ENCODE measurements at places on chromosomes 4 and X.

GRCh38 chr4:76689145-76689817 is 208.7 kb downstream of the SOWAHB start:
- peak; percentile 82 for DNase-seq

GRCh38 chr4:172009446-172010230 is 196.4 kb downstream of the GALNTL6 start:
- no peak for DNase-seq

DNA sequence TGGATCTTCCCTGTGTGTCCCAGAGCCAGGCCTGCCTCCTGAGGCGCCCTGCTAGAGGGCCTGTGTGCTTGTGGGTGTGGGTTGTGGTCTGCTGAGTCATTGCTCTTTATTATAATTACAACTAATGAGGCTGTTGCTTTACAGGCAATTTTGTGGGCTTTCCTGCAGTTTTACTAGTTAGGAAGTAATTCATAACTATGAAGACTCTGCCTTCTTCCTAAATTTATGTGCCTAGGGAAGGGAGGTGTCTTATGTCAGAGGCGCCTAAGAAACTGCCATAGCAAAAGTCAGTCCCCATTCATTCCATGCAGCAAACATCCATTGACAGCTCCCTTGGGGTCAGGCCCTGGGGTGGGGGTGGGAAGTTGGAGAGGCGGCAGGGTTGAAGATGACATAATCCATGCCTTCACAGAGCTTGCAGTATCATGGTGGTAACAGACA is 359.2 kb downstream of the IDS start:
- DNase-seq: no peak

DNA sequence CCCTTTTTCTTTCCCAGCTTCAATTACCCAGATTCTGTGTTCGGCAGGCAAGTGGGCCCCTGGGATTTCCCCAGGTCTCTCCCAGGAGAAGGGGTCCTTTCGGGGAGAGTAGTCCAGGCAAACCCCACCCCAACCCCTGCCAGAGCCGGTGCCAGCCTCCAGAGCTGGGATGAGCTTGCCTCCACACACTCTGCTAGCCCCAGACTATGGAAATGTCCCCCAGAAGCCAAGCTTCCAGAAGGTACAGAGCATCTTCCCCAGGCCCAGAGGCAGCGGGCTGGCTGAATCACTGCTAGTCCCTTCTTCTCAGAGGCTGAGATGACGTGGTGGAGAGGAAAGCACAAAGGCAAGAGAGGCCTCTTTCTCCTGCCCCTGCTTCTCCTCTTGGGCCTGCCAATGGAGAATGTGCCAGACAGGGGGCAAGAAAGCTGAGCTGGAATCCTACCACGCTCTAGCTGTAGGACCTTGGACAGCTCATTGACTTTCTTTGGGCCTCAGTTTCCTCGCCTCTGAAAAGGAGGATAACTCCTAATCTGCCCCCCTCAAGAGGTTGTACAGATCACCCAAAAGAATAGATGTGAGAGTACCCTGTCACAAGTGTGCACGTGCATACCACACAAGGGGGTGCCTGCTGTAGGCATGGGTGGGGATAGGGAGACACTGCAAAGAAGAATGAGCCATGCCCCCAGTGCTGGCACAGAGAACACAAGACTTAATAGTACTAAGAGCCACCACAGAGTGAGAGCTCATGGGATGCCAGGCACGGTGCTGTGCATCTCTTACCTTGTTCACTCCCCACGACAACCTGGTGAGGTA is 2.1 kb downstream of the SASH3 start:
- DNase-seq: no peak

- DNase-seq: peak; percentile 67
These were observed 108.7 kb upstream of the ATP6AP2 start for GRCh38 chrX:40471965-40472648.

GRCh38 chrX:115413246-115413878 is 123.8 kb downstream of the LUZP4 start:
- DNase-seq: no peak

- no peak for DNase-seq
These were observed 7.3 kb downstream of the FGFBP2 start for GRCh38 chr4:15955670-15956069.

DNA sequence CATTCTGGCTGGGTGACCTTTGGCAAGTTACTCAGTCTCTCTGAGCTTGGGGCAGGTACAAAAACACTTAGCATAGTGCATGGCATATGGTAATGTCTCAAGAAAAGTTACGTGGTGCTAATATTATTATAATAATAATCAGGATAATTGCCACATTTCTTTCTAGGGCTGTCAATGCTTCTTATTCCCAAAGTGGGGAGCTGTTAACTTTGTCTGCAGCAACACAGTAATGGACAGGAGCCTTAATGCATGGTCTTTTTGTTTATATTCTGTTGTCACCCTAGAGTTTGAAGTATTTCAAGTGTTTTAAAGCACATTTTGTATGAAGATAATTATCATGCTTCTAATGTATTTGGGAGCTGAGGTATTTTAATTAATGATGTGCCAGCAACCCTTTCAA is 121.8 kb downstream of the FHIP1A start:
- no peak for DNase-seq

- no peak for DNase-seq
These were observed 88.2 kb downstream of the TASL start for GRCh38 chrX:30489323-30489722.

- DNase-seq: no peak
These were observed 312.7 kb downstream of the SPRY1 start for GRCh38 chr4:123709336-123709735.

DNA sequence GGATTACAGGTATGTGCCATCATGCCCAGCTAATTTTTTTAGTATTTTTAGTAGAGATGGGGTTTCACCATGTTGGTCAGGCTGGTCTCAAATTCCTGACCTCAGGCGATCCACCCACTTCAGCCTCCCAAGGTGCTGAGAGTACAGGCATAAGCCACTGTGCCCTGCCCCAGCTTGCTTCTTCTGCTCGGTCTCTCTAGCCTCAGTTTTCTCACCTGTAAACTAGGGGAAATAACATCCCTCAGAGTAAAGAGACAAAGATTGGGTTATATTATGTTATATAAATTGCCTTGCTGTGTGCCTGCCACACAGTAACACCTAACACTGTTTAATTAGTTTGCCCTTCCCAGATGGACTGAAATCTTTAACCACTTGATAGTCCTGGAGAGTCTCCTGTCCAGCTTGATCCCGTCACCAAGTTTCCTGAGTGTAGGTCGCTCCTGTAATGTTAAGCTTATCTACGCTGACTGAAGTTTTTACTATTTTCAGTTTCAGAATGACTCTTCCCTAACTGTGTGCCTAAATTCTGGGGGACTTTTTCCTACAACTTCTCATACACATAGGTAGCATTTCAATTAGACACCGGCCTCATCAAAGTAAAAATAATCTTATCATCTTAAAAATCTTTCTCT is 412.7 kb upstream of the TENM3 start:
- no peak for DNase-seq

DNA sequence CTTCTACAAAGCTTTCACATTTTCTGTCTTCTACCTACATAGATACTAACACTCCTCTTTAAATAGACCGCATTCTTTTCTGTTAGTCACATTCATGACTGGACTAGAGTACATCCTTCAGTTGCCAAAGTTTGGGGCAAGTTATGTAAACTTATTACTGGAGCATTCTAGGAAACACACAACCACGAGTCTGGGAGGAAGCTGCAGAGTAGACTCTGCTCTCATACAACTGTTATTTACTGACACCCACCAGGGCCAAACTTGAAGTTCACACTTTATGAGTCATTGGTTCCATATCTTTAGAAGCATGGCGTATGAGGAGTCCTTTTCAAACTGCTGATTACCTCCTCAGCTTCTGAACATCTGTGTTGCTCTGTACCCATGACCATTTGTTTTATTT is 87.0 kb downstream of the RNF150 start:
- DNase-seq: no peak

- no peak for DNase-seq
These were observed 5.8 kb downstream of the NKX3-2 start for GRCh38 chr4:13538427-13538973.

DNA sequence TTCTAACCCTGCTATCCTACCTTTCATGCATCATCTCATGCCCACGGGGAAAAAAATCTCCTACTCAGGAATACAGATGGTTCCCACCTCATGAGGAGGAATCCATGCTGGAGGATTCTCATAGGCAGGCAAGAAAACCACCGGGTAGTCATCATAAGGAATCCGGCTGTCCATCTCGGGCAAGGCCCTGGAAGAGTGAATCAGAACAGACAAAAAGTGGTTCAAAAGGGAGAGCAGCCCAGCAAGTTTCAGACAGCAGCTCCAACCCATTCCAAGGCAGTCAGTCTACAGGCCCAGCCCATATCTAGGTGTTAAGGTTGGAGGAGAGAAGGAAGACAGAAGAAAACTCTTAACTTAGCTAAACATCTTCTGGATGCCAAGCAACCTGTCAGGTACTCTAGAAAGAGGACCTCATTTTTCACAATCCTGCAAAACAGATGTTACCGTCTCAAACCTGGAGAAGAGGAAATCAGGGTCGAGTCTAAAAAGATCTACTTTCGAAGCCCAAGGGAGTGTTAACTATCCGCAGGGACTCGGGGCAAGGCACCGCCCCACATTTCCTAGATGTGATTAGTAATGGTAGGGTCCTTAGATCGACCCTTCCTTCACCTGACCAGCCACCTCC is 447 bp downstream of the PDZD11 start:
- no peak for DNase-seq

GRCh38 chrX:437661-438390 is 51.1 kb upstream of the PPP2R3B start:
- DNase-seq: no peak

DNA sequence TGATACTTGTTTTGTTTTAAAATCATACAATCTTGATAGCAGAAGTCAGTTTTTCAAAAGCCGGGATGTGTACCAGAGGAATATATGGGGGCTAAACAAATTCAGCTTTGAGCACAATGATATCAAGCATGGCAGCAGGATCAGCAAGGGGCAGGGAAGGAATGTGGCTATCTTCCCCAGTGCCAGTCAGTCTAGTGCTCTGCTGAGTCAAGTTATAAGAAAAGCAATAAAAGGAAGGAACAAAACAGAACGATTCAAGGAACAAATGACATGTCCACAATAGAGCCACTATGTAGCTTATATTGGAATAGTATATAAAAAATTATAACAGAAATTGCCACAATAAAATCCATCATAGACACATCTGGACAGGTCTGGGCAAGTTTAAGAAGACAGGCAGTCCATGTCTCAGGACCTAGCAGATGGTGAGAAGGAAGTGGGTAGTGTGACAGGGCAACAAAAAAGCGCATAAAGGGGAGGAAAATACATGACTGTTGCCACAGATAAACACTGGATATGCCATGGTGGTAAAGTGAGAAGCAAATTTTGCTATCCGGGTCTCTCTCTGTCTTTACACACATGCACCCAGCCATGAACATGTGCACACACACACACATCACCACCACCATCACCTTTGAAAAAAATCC is 518.2 kb upstream of the HTR2C start:
- no peak for DNase-seq

GRCh38 chr4:23930750-23931488 is 41.1 kb upstream of the PPARGC1A start:
- DNase-seq: peak; percentile 77

DNA sequence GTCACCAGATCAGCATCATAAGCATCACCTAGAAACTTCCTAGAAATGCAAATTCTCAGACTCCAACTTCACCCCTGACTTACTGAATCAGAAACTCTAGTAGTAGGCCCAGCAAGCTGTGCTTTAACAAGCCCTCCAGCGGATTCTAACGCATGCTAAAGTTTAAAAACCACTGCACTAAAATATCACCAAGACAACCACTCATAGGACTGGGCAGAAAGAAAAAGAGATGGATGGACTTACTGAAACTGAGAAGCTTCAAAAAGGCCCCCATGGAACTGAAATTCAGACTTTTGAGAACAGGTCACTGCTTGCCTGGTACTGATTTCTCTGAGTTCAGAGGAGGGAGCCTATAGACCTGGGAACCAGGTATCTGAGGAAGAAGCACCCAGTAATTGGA is 40.1 kb downstream of the FAM241A start:
- no peak for DNase-seq

DNA sequence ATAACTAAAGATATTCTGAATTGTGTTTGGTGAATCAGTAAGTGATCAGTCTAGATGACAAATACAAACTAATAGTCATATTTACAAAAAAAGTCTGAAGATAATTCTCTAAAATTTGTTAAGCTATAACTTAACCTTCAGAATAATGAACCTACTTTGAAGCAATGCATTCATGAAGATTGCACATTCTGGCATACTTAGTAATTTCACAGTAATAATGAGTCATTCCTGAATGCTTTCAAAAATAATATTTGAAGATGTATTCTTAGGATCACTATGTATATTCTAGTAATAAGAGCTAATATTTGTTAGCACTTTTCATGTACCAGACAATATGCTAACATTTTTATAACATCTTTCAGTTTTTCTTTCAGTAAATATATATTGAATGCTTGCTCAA is 756.7 kb upstream of the SLIT2 start:
- DNase-seq: no peak

DNA sequence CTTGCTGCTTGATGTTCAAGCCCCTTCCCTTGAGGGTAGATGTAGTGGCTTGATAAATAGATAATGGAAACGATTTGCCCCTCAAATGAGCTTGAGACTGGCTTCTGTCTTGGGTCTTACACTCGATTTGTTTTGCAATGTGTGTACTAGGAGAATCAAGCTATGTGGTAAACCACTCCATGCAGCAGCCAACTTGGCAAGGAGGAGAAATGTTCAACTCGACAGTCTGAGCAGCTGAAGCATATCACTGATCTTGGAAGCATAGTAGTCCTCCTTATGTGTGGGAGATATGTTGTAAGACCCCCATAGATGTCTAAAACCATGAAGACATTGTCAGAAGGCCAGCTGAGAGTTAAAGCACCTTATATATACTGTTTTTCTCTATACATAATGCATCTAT is 125.3 kb downstream of the CCNG2 start:
- DNase-seq: no peak

DNA sequence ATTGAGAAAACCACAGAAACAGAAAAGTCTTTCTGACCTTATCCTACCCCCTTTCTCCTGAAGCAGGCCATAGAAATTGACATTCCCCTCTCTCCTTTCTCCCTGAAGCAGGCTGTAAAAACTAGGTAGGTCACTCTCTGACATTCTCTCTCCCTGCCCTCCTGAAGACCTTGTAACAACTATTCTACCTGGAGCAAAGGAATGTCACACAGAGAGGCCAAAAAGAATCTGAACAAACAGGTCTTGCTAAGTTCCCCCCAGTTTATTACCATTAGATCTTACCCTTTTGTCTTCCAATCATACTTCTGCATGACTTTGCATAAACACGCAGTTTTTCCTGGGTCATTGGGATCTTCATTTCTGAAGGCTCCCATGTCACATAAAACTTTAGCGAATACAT is 198.3 kb upstream of the GYPA start:
- no peak for DNase-seq

- DNase-seq: no peak
These were observed 289.5 kb downstream of the USP46 start for GRCh38 chr4:52369649-52370048.

DNA sequence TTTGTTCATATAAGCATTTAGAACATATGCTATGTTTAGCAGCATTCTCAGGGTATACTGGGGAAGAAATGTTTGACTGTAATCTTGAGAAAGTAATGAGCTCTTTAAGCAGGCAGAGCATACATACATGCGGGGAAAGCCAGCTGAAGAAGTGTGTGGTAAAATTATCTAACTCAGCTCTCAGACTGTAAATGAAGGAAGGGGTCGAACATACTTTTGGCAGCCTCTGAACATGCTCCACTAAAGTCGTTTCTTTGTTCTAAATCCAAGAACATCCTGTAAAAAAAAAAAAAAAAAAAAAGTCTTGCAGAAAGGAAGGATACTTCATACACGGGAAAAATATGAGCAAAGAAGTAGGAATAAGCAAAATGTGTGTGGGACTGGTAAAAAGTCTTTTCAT is 224.8 kb downstream of the GRID2 start:
- DNase-seq: no peak

- DNase-seq: no peak
These were observed 81.4 kb downstream of the EVC2 start for GRCh38 chr4:5626913-5627312.

Measured in kidney (tissue), 22 donors.